Left lung (tissue), 14 donors: ENCODE measurements at places on chromosomes 4 and X.
A peak's percentile ranks its signal among the peaks of the same experiment; 100 is the strongest.

DNA sequence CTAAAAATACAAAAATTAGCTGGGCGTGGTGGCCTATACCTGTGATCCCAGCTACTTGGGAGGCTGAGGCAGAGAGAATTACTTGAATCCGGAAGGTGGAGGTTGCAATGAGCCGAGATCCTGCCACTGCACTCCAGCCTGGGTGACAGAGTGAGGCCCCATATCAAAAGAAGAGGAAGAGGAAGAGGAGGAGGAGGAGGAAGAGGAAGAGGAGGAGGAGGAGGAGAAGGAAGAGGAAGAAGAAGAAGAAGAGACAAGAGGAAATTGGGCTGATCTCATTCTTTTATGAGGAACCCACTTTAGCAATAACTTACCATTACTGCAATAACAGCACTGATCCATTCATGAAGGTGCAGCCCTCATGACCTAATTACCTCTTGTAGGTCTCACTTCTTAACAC, 138.9 kb upstream of the GIMD1 start:
- H3K4me3 ChIP-seq: no peak overlapping the region
- no peaks in the 10 kb centered on the region for H3K4me1 ChIP-seq
- no peaks in the 10 kb centered on the region for H3K36me3 ChIP-seq
- no peaks in the 10 kb centered on the region for H3K27me3 ChIP-seq
- no peak overlapping the region for H3K27ac ChIP-seq
- DNase-seq: no peak

GRCh38 chr4:32455231-32455630, 1735.1 kb downstream of the PCDH7 start:
- DNase-seq: no peak
- no peak overlapping the region for H3K27ac ChIP-seq
- no peaks in the 10 kb centered on the region for H3K27me3 ChIP-seq
- no peaks in the 10 kb centered on the region for H3K36me3 ChIP-seq
- no peak overlapping the region for H3K4me3 ChIP-seq

DNA sequence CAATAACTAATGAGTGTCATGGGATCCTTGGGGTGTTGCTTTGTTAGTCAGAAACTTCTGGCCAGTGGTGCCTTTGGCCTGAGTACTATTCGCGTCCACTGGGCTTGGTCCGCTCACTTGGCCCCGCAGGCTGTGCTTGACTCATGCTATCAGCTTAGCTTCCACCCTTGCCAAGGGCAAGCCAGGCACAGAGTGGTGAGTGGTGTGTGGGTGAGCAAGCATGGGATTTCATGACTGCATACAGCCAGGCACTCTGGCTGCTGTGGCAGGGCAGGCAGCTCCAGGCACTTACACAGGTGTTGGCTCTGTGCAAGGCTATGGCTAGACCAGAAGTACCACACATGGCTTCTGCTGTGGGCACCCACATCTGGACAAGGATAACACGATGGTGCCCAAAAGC, 1026.3 kb downstream of the PCDH19 start:
- H3K4me1 ChIP-seq: no peaks in the 10 kb centered on the region
- no peak overlapping the region for H3K27ac ChIP-seq
- H3K27me3 ChIP-seq: no peaks in the 10 kb centered on the region
- no peaks in the 10 kb centered on the region for H3K36me3 ChIP-seq
- H3K4me3 ChIP-seq: no peak overlapping the region

DNA sequence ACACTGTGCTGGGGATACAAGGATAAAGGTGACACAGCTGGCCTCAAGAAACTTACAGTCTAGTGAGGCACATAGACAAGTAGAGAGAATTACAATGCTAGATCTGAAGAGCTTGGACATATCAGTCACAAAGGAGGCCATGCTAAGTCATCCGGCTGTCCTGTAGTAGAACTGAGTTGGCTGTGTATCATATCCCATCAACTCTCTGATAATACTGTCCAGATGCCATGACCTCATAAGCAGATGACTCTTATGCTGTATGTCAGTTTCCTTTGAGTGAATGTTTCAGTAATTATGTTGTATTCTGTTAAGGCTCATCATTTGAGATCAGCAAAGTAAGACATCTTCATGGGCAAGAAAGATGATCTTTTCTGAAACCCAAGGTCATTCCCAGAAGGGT, 442.9 kb downstream of the MID1IP1 start:
- H3K4me3 ChIP-seq: no peak overlapping the region
- no peak overlapping the region for H3K27ac ChIP-seq
- H3K36me3 ChIP-seq: no peaks in the 10 kb centered on the region
- H3K4me1 ChIP-seq: no peaks in the 10 kb centered on the region
- DNase-seq: no peak

GRCh38 chr4:143186212-143186611, 1.5 kb downstream of the USP38 start:
- no peaks in the 10 kb centered on the region for H3K27me3 ChIP-seq
- H3K4me3 ChIP-seq: peak overlapping the region; percentile 87
- H3K36me3 ChIP-seq: peaks cover 18% of the 10 kb centered on the region
- peak overlapping the region; percentile 93 for H3K27ac ChIP-seq
- peaks cover 59% of the 10 kb centered on the region for H3K4me1 ChIP-seq

DNA sequence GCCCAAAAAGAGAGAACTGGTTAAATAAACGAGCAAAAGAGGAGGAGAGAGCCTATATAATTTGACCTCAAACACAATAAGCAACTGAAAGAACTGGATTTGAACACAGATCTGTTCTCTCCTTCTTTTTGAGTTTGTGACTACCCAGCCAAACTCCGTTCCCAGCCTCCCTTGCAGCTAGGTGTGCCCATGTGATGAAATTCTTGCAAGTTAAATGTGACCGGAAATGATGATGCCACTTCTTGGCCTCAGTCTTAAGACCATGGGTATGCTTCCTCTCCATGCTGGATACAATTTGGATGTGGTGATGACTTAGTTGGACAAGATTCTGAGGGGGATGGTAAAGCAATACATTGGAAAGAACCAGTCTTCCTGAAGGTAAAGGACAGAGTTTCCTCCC, 204.1 kb downstream of the PTTG2 start:
- no peak for DNase-seq
- H3K36me3 ChIP-seq: no peaks in the 10 kb centered on the region
- no peaks in the 10 kb centered on the region for H3K27me3 ChIP-seq
- H3K4me3 ChIP-seq: no peak overlapping the region
- H3K27ac ChIP-seq: no peak overlapping the region
- peaks cover 31% of the 10 kb centered on the region for H3K4me1 ChIP-seq

- peaks cover 2% of the 10 kb centered on the region for H3K36me3 ChIP-seq
- H3K27ac ChIP-seq: peak overlapping the region; percentile 57
- DNase-seq: no peak
These were observed 3.7 kb upstream of the GPR82 start for GRCh38 chrX:41720125-41720779.

DNA sequence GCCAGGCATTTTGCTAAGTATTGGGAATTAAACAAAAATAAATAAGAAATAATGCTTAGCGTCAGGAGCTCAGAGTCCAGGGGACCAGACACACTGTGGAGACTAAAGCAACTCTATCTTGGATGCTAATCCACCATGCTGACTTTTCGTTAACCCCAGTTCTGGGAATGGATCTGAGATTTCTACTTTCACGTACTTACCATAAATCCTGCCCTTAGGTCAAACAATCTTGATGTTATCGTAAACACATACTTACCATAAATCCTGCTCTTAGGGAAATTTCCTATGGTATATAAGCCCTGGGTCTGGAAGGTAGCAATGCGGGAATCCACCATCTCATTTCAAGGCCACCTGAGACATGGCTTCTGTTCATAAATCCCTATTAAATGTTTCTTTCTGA, 204.5 kb upstream of the IGFBP7 start:
- no peak for DNase-seq
- no peaks in the 10 kb centered on the region for H3K4me1 ChIP-seq
- no peak overlapping the region for H3K27ac ChIP-seq
- no peaks in the 10 kb centered on the region for H3K27me3 ChIP-seq
- no peak overlapping the region for H3K4me3 ChIP-seq

DNA sequence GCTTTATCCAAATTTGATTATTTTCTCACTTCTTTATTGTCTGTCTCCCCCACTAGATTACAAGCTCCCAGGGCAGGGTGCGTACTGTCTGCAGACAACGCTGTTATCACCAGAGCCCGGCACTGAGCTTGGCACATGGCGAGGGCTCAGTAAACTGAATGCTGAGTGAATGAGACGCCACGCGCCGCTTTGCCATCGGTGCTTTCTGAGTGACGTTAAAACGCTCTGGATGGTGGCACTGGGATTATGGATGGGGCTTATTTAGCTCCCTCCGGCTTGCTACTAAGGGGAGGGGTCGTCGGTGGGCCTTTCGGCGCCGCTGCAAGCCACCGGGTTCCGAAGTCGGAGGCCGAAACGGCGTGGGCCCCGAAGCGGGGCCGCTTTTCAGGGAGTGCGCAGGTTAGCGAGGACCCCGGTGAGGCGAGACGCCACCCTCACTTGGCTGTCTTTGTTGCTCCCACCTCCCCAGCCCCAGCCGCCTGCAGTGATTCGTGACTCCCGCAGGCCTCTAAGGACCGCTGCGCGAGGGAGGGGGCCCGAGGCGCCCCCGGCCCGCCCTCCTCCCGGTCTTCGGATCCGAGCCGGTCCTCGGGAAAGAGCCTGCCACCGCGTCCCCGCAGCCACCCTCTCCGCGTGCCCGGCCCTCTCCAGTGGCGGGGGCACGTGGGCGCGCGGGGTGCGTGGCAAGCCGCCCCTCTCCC, 569 bp upstream of the FHL1 start:
- H3K4me3 ChIP-seq: peak overlapping the region; percentile 47
- no peaks in the 10 kb centered on the region for H3K4me1 ChIP-seq
- no peak overlapping the region for H3K27ac ChIP-seq
- peaks cover 8% of the 10 kb centered on the region for H3K27me3 ChIP-seq
- no peaks in the 10 kb centered on the region for H3K36me3 ChIP-seq
